ENCODE measurements at places on chromosomes 13 and 19.
A peak's percentile ranks its signal among the peaks of the same experiment; 100 is the strongest.

GRCh38 chr13:92074658-92075057 lies 676.2 kb downstream of the GPC5 start:
- DNase-seq, result no peak

DNA sequence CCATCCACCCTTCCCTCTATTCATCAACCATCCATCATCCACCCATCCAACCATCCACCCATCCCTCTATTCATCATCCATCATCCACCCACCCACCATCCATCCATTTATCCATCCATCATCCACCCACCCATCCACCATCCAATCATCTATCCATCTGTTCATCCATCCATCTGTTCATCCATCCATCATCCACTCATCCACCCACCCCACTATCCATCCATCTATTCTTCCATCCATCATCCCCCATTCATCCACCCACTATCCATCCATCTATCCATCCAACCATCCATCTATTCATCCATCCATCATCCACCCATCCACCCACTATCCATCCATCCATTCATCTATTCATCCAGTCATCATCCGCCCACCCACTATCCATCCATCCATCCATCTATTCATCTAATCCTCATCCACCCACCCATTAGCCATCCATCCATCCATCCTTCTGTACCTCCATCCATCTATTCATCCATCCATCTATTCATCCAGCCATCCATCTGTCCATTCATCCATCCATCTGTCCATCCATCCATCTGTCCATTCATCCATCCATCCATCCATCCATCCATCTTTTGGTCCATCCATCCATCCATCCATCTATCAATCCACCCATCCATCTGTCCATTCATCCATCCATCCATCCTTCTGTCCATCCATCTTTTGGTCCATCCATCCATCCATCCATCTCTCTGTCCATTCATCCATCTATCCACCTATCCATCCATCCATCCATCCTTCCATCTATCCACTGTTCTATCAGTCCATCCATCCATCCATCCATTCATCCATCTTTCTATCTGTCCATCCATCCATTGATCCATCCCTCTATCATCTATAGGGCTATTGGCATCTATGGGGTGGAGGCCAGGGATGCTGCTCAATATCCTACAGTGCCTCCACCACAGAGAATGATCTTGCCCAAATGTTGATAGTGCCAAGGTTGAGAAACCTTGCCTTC lies 47.5 kb downstream of the CPAMD8 start:
- DNase-seq, result no peak

DNA sequence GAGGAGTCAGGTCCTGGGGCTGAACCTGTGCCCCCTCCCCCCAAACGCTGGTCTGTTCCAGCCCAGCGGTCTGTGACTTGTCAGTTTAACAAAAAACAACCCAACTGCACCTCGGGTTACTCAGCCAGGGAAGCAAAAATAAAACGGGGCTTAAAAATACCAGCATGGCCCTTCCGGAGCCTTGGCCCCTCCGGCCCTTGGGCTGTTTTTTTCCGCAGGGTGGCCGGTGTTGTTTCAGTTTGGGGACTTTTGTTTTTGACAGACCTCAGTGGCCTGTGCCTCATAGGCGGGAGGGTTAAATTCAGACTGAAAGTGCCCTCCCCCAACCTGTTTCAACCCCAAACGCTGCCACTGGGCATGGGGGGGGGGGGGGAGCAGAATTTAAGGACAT lies 4.0 kb downstream of the TCF3 start:
- DNase-seq, result no peak

DNA sequence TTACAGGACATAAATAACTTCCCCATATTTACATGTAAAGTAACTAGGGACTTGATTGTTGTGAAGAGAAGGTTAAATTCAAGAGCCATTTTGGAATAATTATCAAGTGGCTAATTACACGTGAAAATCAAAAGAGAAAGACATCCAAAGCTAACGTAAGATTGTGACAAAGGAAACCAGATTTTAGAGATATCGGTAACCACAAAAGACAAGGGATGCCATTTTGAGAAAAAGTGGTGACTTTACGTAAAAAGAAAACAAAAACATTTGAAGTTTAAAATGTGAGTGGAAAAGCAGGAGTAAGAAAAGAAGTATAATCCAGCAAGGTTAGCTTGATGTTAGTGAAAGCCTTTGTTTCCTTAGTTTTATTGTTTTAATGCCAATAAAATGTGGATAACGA lies 10.9 kb upstream of the VWA8 start:
- no peak for DNase-seq

DNA sequence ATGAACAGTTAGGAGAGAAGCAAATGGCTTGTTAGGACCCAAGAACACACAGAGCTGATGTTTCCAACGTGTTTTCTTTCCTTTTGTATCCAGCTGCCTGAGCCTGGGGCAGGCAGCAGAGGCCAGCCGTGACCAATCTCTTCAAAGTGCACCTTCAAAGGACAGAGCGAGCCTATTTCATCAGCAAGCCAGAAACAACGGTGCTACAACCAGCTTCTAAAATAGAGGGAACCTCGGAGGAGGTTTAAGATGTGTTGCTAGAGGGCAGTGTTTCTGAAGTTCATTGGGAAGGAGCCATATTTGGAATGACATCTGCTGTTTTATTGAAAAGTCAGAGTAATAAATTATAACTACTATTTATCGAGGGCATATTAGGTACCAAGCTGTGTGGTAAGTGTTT lies 56.2 kb upstream of the RFC3 start:
- no peak for DNase-seq

- DNase-seq, result peak; percentile 45
These were observed 42.9 kb downstream of the CAB39L start for GRCh38 chr13:49400755-49401659.

- peak; percentile 98 for DNase-seq
These were observed at the start of gene ERF for GRCh38 chr19:42254850-42255765. Gene ERF, minus strand, starts transcription at chr19:42255128. Its CDS starts 129 bp downstream, at chr19:42254999.

DNA sequence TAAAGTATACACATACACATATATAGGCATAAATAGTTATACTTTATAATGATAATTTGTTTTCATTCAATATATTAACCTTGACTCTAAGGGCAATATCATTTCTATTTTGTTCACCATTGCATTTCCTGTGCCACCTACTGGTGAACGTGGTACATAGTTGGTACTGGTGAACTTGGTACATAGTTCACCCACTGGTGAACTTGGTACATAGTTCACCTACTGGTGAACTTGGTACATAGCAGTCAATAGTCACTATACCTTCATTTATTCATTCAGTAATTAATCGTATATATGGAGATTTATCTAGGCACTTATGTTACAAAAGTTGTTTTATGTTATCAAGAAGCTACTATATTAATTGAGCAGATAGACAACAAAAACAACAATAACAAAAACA lies 172.6 kb upstream of the ATXN8OS start:
- no peak for DNase-seq

GRCh38 chr13:113509989-113510388 lies 19.5 kb upstream of the DCUN1D2 start:
- no peak for DNase-seq

GRCh38 chr13:28401303-28402056 lies 93.4 kb downstream of the FLT1 start:
- DNase-seq, result no peak

GRCh38 chr13:55517312-55517711 lies 1623.4 kb upstream of the PRR20A start:
- no peak for DNase-seq

DNA sequence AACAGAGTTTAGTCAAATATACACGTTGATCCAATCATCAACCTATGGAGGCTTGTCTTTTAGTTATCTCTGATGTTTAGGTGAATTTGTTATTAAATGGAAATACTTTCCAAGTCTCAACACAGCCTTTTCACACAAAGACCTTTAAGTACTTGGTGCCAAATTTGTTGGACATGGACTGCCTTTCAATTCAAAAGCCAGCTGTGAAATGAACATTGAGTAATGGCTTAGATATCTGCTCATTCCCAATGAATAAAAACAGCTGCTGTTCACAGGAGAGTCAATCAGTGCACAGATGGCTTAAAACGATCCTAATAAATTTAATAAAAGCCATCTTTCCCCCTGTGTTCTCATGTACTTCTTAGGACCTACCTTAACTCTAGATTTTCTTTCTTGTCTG lies 19.9 kb upstream of the DHRS12 start:
- DNase-seq, result no peak

Measured in stomach (tissue), 19 donors.